Mesothelial cell of epicardium (in vitro differentiated cells): ENCODE measurements at places on chromosomes 4 and X. TPM values are rescaled to one million over a fixed set of nuclear protein-coding genes. Genes with fewer than 3 reads are reported as not detected.

GRCh38 chr4:42420140-42420539 is 22.9 kb downstream of the SHISA3 start:
- DNase-seq, result no peak

ZNF185 gene
- 31.8 to 35.3 TPM (median 32.8 TPM) in 3 replicates for total RNA-seq

GYG2 gene
- 60.8 to 68.1 TPM (median 62.8 TPM) in 3 replicates for total RNA-seq

HNRNPH2 gene
- total RNA-seq, result 60.8 to 63.0 TPM (median 61.6 TPM) in 3 replicates

DNA sequence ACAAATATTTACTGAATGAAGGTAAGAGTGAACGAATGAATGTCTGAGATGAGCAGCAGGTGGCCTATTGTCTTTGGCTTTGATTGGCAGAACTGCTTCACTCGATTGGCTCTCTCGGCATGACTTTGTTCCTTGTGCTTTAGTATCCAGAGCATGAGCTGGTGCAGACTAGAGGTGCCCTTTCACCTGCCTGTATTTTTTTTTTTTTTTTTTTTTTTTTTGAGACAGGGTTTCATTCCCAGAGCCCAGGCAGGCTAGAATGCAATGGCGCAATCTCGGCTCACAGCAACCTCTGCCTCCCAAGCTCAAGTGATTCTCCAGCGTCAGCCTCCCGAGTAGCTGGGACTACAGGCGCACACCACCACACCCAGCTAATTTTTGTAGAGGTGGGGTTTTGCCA is 38.9 kb downstream of the SRPX2 start:
- DNase-seq, result no peak

GRCh38 chrX:113389846-113390245 is 549.2 kb upstream of the AMOT start:
- no peak for DNase-seq

DNA sequence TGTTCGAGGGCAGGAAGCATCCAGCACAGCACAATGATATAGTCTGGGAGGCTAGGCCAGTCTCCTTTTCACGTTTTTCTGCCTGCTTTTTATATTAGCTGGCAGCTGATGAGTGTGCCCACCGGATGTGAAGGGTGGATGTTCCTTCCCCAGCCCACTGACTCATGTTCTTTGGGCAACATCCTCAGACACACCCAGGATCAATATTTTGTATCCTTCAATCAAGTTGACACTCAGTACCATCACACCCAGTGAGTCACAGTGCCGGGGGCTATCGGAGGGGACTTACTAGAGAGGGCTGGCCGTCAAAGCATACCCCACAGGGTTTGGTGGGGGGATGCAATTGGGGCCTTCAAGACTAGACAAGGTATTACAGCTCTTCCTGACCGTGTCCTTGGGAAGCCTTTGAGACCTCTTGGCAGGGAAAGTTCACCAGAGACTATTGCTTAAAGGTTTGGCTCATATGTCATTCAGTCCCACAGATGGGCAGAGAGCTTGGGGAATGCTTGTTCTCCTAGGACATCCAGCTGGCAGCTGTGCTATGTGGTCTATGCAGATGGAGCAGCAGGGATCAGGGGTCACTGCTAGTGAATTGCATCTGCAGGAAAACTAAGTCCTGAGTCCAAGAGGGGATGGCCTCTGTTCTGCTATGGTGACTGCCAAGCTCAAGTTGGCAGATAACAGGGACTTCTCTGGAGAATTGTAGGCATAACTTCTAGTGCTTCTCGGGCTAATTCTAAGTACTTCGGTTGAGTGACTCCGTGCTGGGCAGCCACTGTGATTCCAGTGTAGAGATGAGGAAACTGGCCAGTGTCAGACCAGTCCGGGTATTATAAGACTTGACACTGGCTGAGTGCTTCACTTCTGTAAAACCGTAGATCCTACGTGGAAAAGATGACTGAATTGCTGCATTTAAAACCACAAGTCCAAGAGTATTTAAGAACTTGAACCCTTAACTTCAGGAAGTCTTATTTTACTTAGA is 12.9 kb upstream of the WDR1 start:
- DNase-seq, result no peak

GRCh38 chr4:125719987-125720386 is 405.2 kb downstream of the FAT4 start:
- DNase-seq, result no peak

DNA sequence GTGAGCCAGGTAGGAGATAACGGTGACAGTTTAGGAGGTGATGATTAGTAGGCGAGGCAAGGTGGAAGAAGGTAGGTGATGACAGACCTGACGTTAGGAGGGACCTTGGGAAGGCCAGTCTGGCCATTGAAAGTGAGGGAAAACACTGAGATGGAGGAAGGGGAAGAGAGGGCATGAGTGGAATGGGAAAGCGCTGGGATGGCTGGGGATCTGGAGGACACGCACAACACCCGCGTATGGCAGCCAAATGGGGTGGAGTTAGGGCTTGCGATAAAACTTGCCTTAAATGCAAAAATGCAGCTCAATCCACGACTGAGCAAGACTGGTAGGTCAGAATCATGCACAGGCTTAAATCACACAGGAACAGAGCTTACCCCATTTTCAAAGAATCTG is 605 bp upstream of the CDKL2 start:
- DNase-seq, result no peak

DNA sequence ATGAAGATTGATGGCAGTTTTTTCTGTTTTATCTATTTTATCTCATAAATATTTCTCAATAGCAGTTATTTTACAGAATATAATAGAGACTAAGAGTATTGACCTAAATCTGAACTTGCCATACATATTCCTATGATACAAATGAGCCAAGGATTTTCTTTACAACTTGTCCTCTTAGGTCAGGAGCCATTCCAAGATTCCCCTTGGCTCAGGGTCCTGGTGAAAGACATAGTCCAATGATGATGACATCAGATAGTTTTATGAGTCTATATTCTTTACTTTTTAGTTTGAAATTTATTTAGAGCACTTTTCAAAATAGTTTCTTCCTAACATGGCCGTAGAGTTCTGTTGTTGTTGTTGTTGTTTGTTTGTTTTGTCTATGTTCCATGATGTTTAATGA is 869.1 kb upstream of the GRID2 start:
- no peak for DNase-seq

- no peak for DNase-seq
These were observed 39.9 kb downstream of the RAB40AL start for GRCh38 chrX:102976793-102977495.

DNA sequence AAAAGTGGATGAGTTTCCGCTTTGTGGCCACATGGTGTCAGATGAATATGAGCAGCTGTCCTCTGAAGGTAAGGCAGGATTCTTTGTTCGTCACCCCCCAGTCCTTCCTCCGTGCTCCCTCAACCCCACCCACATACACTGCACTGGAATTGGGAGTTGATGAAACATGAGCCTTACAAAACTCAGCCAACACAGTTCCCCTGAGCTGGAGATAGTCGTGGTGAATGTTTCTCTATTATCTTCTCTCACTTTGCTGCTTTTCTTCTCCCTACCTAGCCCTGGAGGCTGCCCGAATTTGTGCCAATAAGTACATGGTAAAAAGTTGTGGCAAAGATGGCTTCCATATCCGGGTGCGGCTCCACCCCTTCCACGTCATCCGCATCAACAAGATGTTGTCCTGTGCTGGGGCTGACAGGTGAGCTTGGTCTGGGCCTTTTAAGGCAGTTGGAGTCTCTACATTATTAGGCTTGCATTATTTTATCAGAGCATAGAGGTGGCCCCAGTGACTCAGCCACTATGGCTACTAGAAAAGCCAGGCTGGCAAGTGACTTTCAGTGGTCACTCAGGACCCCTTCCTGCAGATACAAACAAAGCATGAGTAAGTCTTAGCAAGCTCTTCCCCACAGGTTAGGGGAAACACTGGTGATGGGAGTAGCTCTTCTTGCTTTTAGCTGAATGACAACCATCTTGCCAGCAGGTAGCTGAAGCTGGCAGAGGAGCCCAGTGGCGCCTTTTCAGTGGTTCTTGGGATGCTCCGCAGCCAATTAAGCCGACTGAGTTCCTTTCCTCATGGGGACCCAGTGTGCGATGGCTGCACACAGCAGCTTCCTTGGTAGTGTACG is 1.6 kb downstream of the RPL10 start:
- DNase-seq, result no peak

- DNase-seq, result no peak
These were observed 856.8 kb downstream of the SH3BGRL start for GRCh38 chrX:82058728-82059127.

- DNase-seq, result no peak
These were observed 74.4 kb downstream of the RTL5 start for GRCh38 chrX:72057331-72057730.

ATOH1 gene
- total RNA-seq, result not detected in 3 replicates

GRCh38 chr4:77349796-77350195 is 192.8 kb downstream of the CCNG2 start:
- DNase-seq, result no peak

DNA sequence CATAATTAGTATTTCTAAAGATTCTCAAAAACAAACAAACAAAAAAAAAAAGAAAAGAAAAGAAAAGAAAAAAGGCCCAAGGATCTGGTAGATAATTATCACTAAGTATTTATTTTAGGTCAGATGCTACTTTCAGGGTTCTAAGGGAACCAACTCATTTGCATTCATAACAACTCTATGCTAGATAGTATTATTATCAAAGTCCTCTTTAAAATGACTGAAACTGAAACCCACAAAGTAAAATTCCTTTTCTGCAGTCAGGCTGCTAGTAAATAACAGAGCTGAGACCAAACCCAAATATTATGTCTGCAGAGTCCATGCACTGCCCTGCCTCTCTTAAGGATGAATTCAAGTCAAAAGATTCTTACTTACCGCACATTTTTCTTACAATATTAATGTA is 38.3 kb upstream of the MAPK10 start:
- no peak for DNase-seq

CNKSR2 gene
- total RNA-seq, result 9.1 to 11.2 TPM (median 10.8 TPM) in 3 replicates

- DNase-seq, result no peak
These were observed 74.8 kb downstream of the SLIT2 start for GRCh38 chr4:20326460-20326859.

- no peak for DNase-seq
These were observed 116.1 kb downstream of the SHROOM3 start for GRCh38 chr4:76550966-76551780.

TEX11 gene
- not detected in 3 replicates for total RNA-seq

GRCh38 chrX:151723156-151723760 is 7.4 kb downstream of the FATE1 start:
- DNase-seq, result no peak

DNA sequence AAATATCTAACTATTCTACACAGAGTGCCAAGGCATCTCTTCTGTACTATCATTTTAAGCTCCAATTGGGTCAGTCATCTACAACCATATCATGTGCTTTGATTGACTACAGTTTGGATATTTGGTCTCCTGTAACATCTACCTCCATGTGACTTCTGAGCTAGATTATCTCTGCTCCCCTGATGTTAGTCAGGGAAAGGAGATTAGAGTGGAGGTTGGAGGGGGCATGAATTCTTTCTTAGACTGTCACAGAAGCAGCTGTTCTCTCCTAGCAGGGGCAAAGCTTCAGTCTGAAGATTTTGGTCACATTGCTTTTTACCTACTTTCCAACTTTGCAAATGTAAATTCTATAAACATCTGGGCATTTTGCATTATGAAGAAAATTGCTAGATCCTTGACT is 62.6 kb upstream of the C4orf54 start:
- no peak for DNase-seq

DNA sequence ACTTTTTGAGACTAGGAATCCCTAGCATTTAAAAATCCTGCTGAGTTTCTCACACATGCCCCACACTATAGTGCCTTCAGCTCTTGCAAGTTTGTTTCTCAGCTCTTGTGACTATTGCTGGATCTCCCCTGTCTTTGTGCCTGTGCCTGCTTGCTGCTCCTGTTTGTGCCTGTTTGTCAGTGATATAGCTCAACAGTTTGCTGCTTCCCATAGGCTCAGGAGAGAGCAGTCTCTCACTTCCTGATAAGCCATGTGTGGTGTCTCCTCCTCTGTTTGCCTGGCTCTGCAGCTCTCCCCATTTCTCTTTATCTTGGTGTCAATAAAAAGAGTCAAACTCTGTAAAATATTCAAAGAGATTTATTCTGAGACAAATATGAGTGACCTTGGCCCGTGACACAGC is 259.8 kb upstream of the CLNK start:
- no peak for DNase-seq

DNA sequence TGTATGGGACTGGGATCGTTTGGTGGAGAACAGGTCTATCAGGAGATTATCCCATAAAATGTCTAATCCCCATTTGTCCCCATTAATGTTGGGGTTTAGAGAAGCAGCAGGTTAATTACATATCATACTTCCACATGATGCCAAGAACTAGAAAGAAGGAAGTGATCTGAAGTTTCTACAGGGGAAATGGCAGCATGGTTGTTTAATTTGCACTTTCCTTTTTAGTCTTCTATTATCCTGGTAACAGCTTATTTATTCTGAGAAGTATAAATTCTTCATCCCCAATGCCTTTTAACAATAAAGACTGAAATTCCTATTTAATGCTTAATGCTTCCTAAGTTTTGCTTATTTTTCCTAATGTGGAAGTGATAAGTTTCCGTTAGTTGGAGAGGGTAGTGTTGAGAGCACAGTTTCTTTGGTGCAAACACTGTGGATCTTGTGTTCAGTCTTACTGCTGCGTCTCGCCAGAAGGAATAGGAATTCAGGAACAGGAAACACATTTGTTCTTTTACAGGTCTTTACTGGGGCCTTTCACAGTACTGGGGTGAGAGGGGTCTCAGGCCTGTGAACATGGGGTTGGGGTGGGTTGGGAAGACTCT is 59.5 kb upstream of the TADA2B start:
- no peak for DNase-seq

- DNase-seq, result no peak
These were observed 180.7 kb upstream of the GK2 start for GRCh38 chr4:79588679-79589078.

- no peak for DNase-seq
These were observed 140.6 kb upstream of the ARX start for GRCh38 chrX:25156323-25156722.

GRCh38 chr4:42083816-42084215 is 68.6 kb downstream of the BEND4 start:
- DNase-seq, result no peak

PAK3 gene
- 4.0 to 4.2 TPM (median 4.2 TPM) in 3 replicates for total RNA-seq

GRCh38 chrX:38407126-38407525 is 54.7 kb downstream of the OTC start:
- DNase-seq, result no peak

DNA sequence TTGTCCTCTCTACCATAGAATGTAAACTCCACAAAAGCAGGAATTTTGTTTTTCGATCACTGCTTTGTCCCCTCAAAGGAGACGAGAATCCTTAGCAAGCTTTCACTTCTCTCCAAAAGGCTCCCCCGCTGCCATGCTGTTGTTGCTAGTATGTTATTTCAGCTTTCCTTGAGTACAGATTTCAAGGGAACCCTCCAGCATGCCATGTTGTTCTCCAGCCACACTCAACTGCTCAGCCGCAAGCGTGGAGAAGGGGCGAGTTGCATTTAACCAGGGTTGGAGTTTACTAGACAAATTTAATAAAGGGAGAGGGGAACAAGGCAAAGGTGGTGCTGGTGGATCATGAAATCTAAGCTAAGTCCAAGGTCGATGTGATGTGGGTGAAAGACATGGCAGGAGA is 23.1 kb downstream of the NSDHL start:
- no peak for DNase-seq

- DNase-seq, result no peak
These were observed 666.0 kb downstream of the GRID2 start for GRCh38 chr4:92969650-92970379.

- DNase-seq, result no peak
These were observed 18.8 kb downstream of the SRD5A3 start for GRCh38 chr4:55364691-55365344.
